ENCODE measurements at places on chromosomes 2 and 18. TPM values are rescaled to one million over a fixed set of nuclear protein-coding genes. Genes with fewer than 3 reads are reported as not detected.

The TNFRSF11A gene
- 80.6 TPM for total RNA-seq

The C2orf80 gene
- not detected for total RNA-seq

The NCKAP5 gene
- 3.7 TPM for total RNA-seq

The GAL3ST2 gene
- 70.2 TPM for total RNA-seq

The ZEB2 gene
- total RNA-seq, result 29.6 TPM

The ITPRIPL1 gene
- total RNA-seq, result 0.80 TPM

The HOXD9 gene
- total RNA-seq, result 0.86 TPM

The CFAP65 gene
- total RNA-seq, result 0.05 TPM

The LOXHD1 gene
- total RNA-seq, result not detected

The SERPINB10 gene
- total RNA-seq, result not detected

The TWSG1 gene
- total RNA-seq, result 25.1 TPM

The CEBPZOS gene
- 43.1 TPM for total RNA-seq

The RPL37A gene
- 2,156 TPM for total RNA-seq

The DSG3 gene
- total RNA-seq, result 0.40 TPM

The LYG1 gene
- 1.1 TPM for total RNA-seq

The TGFA gene
- 21.4 TPM for total RNA-seq

The CENPA gene
- total RNA-seq, result 22.7 TPM

The ARL4C gene
- 1.8 TPM for total RNA-seq

The IL1R1 gene
- total RNA-seq, result 23.9 TPM

The CYP26B1 gene
- total RNA-seq, result 1.9 TPM

The GLI2 gene
- total RNA-seq, result 1.3 TPM

The TTC31 gene
- 23.3 TPM for total RNA-seq

The TM4SF20 gene
- total RNA-seq, result 34.9 TPM

The IL36A gene
- total RNA-seq, result not detected

The CKAP2L gene
- total RNA-seq, result 13.5 TPM

The PLEKHH2 gene
- 5.5 TPM for total RNA-seq

The HJURP gene
- 8.9 TPM for total RNA-seq

The LAMA1 gene
- 24.2 TPM for total RNA-seq

The RIT2 gene
- not detected for total RNA-seq

The SAG gene
- not detected for total RNA-seq

The IGFBP5 gene
- total RNA-seq, result 44.6 TPM

The SERPINB12 gene
- total RNA-seq, result not detected

The ACVR1 gene
- 18.0 TPM for total RNA-seq

The TSN gene
- 48.0 TPM for total RNA-seq

The PROKR1 gene
- 0.07 TPM for total RNA-seq

The RTKN gene
- 89.9 TPM for total RNA-seq

The IL36RN gene
- not detected for total RNA-seq

The SRBD1 gene
- 11.8 TPM for total RNA-seq

The GPAT2 gene
- 6.6 TPM for total RNA-seq

The LCT gene
- 0.08 TPM for total RNA-seq
